NCI-H146 (cell line): ENCODE measurements at places on chromosomes 7 and 10.
A peak's percentile ranks its signal among the peaks of the same experiment; 100 is the strongest.

- no peak for DNase-seq
Observed at GRCh38 chr7:71133232-71133622, 1.3 kb downstream of the GALNT17 start.

- no peak for DNase-seq
Observed at GRCh38 chr7:78383096-78383880, 584.7 kb downstream of the PHTF2 start.

GRCh38 chr7:111528331-111528730 is 34.0 kb downstream of the IMMP2L start:
- DNase-seq: no peak

GRCh38 chr10:118956802-118957442 is 72.6 kb upstream of the NANOS1 start:
- no peak for DNase-seq

GRCh38 chr7:29194206-29194593 is 375 bp upstream of the CHN2 start:
- peak; percentile 78 for DNase-seq

DNA sequence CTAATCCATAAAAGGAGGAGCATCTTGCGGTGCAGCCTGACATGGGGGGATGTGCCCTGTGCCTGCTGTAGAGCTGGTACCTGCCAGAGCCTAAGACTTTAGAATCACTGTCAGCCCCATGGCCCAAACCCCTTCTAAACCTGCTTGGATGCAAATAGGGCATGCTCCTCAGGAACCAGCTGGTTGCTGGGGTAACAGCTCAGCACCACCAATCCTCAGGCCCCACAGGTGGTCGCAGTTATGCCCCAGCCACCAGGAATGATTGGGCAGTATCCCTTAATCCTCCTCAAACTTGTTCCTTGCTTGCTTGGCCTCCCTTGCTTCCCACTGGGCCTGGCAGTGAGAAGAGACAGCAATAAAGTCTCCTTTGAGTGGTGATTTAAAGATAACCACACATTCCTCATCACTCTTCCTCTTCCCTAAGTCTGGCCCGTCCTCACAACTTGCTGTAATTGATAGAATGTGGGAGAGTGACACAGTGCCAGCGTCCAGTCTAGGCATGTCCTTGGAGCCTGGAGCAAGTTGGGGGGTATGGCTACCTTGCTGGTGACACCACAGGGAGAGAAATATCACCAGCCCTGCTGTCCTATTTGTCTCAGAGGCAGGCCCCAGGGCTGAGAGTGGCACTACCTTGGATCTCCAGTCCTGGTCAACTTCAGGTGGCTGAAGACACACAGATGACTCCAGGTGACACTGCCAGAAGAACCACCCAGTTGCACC is 43.0 kb downstream of the VSTM4 start:
- DNase-seq: no peak

DNA sequence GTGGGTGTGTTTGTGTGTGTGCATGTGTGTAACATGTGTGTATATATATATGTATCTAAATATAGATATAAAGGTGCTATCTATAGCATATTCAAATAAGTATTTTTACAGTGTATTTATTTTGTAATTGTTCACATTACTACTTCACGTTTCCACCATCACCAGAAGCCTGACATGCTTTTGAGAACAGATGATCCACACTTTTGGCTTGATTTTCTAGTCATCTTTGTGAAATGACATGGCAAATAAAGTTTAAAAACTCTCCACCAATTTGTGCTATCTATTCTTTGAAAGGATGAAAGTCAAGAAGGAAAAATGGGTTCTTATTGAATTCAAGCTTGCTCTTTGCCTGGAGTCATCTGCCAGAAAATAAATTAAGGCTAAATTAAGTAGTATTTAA is 294.0 kb upstream of the AKR1E2 start:
- DNase-seq: no peak

- DNase-seq: no peak
Observed at GRCh38 chr7:142595816-142596516, 153.3 kb upstream of the PRSS1 start.

- DNase-seq: no peak
Observed at GRCh38 chr7:64559206-64559605, 3.7 kb downstream of the ZNF680 start.

- no peak for DNase-seq
Observed at GRCh38 chr10:58331646-58332045, 3.2 kb upstream of the UBE2D1 start.

GRCh38 chr7:767941-768731 is 41.1 kb upstream of the PRKAR1B start:
- DNase-seq: no peak

- DNase-seq: no peak
Observed at GRCh38 chr10:131207176-131207575, 104.3 kb downstream of the TCERG1L start.
